ENCODE measurements at places on chromosomes 5 and 9.

DNA sequence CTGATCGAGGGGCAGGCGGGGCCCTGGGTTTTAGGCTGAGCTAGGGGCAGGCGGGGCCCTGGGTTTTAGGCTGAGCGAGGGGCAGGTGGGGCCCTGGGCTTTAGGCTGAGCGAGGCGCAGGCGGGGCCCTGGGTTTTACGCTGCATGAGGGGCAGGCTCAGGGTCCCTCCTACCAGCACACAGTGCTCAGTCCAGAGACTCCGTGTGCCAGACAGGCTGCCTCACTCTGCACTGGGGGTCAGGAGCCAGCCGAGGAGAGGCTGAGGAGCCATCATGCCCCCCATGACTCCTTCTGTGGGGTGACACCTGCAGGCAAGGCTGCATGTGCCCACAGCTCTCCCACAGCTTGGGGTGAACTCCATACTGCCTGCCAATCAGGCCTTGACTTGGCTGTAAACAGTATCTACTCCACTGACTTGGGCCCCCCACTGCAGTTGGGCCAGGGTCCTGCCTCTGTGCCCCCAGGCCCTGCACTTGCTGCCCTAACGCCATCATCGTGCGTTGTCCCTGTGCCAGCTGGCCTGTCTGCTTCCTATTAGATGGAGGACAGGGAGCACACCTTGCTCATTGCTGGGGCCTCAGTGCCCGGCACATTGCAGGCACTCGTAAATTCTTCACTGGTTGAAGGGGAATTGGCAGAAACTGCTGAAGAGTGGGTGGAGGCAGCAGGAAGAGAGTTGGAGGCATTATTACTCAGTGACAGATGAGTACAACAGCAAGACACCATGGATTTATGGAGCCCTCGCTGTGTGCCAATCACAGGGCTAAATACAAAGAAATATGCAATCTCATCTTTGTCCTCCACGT, 78.6 kb downstream of the AMBP start:
- peak; percentile 53 for DNase-seq

- DNase-seq, result no peak
Measured at GRCh38 chr5:58675341-58675740, 92.5 kb downstream of the RAB3C start.

GRCh38 chr5:90434116-90434714, 24.7 kb upstream of the CETN3 start:
- DNase-seq, result no peak

DNA sequence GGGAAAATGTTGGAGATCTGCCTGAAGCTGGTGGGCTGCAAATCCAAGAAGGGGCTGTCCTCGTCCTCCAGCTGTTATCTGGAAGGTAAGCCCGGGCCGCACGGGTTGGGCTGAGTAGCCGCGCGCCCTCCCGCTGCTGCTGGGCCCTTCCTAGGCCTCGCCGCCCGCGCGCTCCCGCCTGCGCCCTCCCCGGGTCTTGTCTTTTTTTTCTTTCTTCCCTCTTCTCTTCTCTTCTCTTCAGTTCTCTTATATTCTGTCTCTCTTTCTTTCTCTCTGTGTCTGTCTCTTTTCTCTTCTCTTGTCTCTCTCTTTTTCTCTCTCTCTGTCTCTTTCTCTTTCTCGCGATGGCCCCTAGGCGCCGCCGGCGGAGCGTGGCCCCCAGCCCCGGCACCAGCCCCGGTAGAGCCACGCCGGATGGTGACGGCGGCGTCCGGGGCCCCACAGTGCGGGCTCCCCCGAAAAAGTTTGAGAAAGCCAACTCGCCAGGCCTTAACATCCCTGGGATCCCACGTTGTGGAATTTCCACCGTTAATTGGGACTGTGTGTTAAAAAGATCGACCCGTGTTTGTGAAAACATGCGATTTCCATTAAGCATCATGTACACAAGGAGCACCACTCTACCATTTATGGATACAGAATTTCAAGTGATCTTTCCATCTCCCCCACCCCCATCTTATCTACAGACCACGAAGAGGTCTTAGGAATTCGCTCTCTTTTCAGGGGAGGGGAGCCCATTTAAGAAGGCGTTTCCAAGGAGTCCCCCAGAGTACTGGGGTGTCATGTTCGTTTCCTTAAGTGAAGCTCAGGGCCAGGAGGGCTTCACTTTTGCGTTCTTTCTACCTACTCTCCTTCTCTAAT, 616 bp downstream of the ABL1 start:
- DNase-seq, result no peak

DNA sequence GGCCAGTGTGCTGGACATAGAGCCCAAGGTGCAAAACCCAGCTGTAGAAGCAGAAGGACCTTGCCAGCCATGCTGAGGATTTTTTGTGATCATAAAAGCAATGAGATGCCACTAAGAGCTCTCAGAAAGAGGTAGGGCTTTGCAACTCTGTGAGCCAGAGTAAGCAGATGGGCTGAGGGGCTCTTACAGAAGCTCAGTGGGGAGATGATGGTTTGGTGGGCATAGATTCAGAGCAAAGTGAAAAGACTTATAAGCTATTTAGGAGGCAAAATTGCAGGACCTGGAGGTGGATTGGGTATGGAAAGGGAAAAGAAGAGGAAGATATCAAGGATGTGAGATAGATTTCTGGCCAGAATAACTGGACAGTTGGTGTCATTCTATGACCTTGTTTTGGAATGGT, 302.0 kb downstream of the NTRK2 start:
- DNase-seq, result no peak

DNA sequence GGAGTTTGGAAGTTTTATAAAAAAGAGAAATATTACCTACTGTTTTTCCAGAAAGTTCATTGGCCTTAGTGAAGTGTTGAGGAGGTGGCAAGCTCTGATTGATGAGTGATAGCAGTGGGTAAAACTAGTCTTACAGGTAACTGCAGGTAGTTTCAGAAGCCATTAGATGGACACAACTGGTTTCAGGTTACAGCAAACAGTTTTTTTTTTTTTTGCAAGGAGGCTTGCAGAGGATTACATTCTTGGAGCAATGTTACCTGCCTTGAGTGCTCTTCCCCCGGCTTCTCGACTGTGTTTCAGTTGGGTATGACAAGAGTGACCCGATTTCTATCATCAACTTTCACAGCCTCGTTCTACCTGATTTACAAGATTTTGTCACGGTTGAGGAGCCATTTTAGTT, 333.4 kb downstream of the YTHDC2 start:
- DNase-seq, result no peak

GRCh38 chr5:172705576-172706084, 64.6 kb downstream of the NEURL1B start:
- no peak for DNase-seq

- DNase-seq, result no peak
Measured at GRCh38 chr9:28234894-28235277, 661.6 kb upstream of the C9orf72 start.

DNA sequence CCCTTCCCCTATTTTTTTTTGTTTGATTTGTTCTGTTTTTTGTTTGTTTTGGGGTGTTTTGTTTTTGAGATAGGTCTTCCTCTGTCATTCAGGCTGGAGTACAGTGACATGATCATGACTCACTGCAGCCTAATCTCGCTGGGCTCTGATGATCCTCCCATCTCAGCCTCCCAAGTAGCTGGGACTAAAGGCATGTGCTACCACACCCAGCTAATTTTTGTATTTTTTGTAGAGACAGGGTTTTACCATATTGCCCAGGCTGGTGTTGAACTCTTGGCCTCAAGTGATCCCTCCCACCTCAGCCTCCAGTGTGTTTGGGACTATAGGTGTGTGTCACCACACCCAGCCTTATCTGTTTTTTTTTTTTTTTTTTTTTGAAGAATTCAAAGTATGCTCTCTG, 605.4 kb downstream of the DNAH5 start:
- DNase-seq, result no peak

DNA sequence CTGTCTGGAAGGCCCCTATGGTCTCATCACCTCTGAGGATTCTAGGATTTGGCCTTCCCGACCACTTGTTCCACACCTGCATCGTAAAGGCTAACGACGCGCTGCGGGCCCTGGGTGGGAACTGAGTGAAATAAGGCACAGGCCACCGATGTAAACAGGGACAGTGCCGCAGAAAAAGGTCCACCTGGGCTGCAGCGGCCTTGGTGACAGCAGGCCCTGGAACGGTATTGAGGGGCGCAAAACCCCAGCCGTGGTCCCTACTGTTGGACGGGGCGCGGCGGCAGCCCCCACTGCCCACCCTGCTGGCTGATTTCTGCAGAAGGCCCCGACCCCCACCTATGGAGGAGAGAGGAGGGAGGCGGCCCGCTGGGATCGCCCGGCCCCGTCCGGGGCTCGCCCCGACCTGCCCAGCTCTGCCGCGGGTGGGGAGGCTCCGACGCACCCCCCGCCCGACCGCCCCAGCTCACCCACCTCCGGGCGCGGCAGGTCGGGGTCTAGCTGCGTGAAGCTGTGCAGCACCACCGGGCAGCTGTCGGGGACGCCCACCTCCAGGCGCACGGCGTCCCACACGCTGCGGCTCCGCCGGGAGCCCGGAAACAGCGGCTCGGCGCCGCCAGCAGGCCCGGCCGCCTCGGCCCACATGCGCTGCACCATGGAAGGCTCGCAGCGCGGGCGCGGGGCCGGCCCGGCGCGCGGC, 391 bp downstream of the RALGDS start:
- no peak for DNase-seq

DNA sequence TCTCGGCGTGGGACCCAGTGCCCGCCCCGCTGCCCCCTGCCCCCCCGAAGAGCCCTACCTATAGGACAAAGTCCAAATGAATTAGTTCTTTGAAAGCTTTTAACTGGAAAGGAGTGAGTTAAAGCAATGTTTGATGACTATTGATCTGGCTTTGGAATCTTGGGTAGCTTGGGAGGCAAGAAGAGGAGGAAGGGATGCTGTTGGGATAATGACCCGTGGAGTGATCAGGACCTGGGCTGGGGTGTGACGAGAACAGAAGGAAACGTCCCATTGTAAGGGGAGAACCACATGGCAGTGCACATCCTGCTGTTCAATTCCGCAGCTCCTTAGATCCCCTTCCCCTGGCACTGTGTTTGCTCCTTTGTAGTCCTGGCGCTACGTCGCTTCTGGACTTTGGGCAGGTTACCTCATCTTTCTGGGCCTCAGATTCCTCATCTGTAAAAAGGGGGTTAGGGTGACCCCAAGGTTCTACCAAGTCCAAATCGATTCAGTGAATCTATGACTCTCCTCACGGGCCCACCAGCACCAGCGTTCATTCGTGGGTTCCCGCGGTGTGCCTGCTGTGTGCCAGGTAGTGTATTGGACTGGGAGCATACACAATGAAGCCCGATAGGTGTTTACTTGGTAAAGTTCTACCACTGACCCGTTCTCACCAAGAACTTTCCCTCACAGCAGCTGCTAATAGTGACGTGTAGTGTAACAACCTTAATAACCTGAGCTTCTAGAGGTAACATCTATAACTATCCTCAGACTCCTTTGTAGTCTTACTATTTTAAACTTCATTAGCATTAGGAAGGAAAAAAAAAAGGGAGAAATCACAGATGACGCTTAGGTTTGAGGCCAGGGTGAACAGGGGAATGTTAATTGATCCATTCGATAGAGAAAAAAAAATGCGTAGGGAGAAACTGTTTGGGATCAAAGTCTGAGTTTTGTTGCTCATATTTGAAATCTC, 1.1 kb upstream of the NADK2 start:
- DNase-seq, result peak; percentile 57

DNA sequence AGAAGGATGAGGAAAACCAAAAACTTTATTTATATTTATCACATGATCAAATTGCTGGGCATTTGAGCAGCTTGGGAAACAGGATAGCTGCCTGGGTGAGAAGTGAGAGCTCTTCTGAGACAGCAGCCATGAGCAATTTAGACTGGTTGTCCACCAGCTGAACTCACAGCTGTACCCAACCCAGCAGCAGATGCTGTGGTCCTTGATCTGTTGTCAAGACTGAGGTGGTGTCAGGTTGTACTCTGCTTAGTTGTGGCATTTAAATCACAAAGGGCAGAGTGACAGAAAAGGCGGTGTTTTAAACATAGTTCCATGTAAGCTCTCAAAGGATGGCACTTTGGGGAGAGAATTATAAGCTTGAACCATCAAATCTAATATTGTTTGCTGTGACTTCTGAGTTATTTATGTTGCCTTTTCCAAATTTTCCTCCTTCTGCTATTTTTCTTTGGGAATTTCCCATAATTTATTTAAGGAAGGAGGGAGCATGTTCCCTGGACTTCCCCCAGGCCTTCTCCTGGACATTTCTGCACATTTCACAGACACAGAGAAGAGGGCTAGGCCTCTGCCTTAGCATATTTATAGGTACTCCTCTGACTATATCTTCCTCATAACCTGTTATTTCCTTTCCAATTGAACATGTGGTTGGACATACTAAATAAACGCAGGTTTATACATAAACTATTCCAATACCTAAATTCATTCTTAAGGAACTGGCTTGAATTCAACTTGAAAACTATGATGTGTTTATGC, 117.7 kb upstream of the FER start:
- DNase-seq, result no peak

DNA sequence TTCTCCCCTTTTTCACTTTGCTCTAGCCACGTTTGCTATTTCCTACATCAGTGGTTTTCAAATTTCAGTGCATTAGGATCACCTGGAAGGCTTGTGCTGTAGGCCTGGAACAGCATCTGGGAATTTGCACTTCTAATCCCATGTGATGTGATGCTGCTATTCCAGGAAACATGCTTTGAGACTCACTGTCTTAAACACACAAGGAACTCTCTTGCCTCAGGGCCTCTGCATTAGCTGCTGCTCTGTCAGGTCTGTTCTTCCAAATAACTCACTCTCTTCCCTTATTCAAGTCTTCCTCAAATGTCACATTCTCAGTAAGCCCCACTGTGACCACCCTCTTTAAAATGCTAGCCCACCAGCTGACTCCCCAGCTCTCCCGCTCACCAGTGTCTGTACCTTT, 204.0 kb downstream of the DNAH5 start:
- no peak for DNase-seq

DNA sequence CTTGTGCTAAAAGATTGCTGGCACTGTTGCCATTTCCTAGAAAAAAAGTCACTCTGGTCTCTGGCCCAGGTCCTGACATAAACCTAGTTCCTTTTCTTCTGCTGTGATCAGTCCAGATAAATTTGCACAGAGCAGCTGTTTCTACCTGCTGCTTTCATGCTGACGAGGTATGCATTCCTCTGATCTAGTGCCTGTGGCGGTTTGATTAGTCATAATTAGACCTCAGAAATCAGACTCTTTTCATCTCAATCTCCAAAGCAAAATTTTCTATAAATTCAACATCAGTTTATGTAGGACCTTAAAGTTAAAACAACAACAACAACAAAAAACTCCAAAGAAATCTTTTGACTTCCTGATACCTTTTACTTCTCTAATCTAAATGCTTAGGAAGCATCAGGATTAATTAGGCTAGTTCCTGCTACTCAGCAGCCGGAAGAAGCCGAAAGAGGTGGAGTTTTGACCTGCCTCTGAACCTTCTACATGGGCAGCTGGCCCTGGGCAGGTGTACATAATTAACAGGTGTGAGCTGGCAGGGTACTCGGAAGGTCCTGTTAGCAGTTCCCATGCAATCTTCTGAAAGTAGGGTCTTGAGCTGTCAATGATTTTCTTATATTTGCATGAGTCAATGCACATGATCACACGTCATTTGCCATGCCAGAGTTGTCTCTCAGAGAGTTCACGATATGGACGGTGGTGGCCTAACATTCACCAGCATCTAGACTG, 83.3 kb upstream of the CCDC112 start:
- DNase-seq, result no peak
